Upper lobe of right lung (tissue), 1 donor: ENCODE measurements at places on chromosomes 1 and 21. TPM values are rescaled to one million over a fixed set of nuclear protein-coding genes. Genes with fewer than 3 reads are reported as not detected.

DNA sequence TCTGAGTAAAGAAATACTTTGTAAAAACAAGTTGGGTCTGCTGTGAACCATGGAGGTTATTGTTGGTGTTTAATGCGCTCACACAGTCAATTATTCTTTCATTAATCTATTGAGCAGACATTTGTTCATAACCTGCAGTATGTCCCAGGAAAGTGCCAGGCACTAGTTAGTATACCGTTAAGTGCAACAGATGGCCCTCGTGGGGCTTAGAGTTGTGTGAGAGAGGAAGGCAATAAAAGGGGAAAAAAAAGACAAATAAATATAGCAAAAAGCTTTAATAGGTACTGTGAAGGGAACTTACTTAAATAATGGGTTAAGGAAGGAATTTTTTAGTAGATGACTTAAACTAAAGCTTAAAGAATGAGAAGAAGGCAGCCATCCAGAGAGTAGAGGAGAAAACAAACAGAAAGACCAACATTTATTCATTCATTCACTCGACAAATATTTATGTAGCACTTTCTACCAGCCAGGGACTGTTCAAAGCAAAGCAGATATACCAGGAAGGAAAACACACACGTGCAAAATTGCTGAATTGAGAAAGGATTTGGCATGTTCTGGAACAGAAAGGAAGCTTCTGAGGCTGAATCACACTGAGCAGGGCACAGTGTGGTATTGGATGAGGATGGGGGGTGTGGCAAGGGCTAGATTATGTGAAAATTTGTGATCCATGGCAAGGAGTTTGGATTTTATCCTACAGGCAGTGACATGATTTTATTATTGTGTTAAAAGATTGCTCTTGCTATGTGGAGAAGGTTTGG lies 296.1 kb upstream of the SGIP1 start:
- DNase-seq: no peak

- no peak for DNase-seq
Measured at GRCh38 chr1:48071513-48071912, 74.3 kb upstream of the TRABD2B start.

- DNase-seq: no peak
Measured at GRCh38 chr1:195804547-195804946, 803.7 kb downstream of the KCNT2 start.

GRCh38 chr1:207970329-207971233 lies 59.7 kb upstream of the CD34 start:
- no peak for DNase-seq

Gene LRIG2
- total RNA-seq: 10.9 TPM
